ENCODE measurements at places on chromosomes 12 and 14.

DNA sequence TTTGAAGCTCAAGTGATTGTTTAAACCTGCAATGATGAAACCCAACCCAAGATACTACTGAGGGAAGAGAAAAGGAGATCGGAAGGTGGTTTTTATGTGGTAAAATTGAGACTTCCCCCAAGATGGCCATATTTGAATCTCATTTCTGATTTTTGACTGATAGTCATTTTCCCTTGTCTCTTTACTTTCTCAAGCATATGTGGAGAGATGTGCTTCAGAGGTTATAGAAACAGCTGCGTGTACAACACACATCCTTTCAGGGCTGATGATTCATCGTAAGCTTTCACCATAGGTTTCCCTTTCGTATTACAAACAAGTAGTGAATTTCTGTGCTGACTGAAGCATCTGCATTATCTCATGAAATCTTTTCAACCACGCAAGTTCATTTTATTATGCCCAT, 276.2 kb downstream of the EMP1 start:
- DNase-seq: no peak

- DNase-seq: no peak
Measured at GRCh38 chr12:32249777-32250176, 143.1 kb downstream of the BICD1 start.

DNA sequence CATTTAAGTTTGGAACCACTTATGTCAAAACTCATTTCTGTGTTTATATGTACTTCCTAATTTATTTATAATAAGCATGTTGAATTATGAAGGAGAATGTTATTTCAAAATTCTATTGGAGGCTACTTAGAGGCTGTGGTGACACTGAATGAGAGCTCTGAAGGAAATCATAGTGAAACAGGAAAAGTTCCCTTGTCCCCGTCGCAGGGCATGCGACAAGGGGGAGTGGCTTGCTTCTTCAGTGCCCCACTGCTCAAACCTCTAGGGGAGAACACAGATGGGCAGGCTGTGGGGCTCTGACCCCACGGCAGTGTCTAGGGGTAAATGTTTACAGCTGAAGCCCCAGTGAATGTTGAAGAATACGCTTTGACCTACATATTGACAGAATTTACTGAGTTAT, 261.9 kb downstream of the RAD51B start:
- DNase-seq: peak; percentile 44

- DNase-seq: peak; percentile 9
Measured at GRCh38 chr12:56081393-56082347, 1.7 kb downstream of the ERBB3 start.

DNA sequence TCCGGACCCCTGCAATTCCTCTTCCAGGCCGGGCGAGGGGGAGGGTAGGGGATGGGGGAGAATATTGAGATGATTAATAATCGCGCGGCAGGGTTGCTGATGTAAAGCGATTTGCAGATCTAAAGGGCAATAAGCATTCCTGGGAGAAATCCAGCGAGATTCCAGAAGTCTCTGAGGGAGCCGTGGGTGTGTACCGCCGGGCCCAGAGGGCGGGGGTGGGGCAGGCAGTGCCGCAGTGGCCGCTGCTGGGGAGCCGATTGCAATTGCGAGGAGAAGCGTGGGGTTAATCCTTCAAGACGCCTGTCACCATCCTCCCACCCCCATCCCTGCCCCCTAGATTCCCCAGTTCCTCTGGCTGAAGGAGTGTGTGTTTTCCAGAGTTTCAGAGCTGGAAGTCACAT, 16.4 kb downstream of the FOS start:
- peak; percentile 87 for DNase-seq

- no peak for DNase-seq
Measured at GRCh38 chr14:86847140-86847539, 1145.8 kb downstream of the GALC start.

- DNase-seq: no peak
Measured at GRCh38 chr12:62629413-62629812, 162.8 kb downstream of the MON2 start.

GRCh38 chr14:59210621-59211020, 22.2 kb downstream of the DAAM1 start:
- DNase-seq: no peak

- DNase-seq: peak; percentile 96
Measured at GRCh38 chr12:113358381-113359132, at the start of gene PLBD2. TSS of gene PLBD2 (plus strand) at chr12:113358587. CDS start at chr12:113358601, 14 bp downstream.

DNA sequence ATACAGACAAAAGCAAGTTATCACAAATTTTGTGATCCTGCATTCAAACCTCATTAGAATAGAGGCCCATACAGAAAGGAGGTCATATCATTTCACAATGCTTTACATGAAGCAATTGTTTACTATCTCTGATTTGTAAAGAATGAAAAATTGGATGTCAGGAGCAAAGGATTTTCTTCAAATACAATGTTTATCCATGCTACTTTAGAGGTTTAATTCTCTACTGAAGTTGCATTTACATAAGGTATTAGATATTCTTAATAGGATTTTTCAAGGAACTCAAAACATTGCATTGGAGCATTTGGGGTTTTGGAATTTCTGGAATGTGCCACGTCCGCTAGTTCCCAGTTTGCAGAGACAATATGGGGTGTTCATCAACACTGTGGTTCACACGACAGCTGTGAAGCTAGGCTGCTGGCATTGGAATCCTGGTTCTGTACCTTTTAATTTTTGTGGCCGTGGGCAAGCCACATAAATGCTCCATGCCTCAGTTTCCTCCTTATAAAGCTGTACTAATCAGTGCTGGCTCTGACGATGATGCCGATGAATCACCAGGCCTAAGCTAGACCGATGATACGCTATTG, 174.8 kb downstream of the APAF1 start:
- peak; percentile 42 for DNase-seq

DNA sequence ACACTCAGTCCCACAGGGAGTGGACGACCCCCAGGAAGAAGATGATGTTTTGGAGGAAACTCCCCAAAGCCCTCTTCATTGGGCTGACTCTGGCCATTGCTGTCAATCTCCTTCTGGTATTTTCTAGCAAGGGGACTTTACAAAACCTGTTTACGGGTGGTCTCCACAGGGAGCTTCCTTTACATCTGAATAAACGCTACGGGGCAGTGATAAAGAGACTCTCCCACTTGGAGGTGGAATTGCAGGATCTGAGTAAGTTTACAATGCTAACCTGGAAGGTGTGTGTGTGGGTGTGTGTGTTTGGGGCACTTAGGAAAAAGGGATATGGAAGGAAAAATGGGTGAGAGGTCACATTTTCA, 416 bp downstream of the GALNT8 start:
- DNase-seq: no peak

DNA sequence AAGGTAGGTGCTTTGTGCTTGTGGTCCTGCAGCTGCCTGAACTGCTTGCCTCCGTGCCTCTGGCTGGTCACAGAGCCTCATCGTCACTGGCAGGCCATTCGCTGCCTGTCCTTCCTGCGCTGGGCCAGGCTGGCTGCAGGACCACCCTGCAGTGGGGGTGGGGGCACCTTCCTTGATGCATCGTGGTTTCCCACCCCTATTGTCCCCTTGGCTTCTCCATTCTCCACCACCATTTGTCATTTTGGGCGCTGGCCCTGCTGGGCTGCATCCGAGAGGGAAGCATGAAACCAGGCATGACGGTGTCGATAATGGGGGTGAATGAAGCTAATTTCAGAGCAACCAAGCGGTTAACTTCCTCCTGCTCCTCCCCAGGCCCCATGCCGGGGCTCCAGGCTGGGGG, 127.7 kb downstream of the NRXN3 start:
- DNase-seq: no peak

GRCh38 chr12:52323416-52324152, 2.4 kb upstream of the KRT83 start:
- no peak for DNase-seq

- no peak for DNase-seq
Measured at GRCh38 chr12:29706311-29706710, 77.4 kb downstream of the TMTC1 start.

DNA sequence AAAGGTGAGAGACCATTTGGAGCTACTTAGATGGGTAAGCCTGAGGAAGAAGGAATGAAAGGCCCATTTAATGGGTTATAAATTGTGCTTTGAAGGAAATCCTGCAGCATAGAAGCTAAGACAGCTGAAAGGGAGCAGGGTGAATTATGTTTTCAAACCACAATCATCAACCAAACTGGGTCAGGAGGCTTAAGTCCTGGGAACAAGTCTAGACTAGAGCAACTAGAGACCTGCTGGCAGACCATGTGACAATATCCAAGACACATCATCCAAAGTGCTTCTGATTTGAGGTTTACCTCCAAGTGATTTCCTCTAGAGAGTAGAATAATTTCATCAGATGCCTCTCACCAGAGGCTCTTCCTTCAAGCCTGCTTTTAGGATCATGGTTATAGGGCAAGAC, 53.7 kb downstream of the MAP3K9 start:
- no peak for DNase-seq

DNA sequence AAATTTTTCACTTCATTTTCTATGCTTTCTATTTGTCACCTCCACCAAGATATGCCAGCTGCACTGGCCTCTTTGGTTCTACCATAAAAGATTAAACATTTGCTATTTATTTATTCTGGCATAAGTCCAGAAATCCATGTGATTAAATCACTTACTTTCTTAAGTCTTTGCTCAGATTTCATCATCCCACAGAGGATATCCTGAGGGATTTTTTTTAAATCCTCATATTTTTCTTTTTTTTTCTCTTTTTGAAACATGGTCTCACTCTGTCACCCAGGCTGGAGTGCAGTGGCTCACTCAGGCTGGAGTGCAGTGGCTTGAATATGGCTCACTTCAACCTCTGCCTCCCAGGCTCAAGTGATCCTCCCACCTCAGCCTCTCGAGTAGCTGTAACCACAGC, 645.4 kb upstream of the ATXN7L3B start:
- DNase-seq: no peak

- DNase-seq: no peak
Measured at GRCh38 chr14:69052181-69052601, 73.1 kb upstream of the ACTN1 start.

- no peak for DNase-seq
Measured at GRCh38 chr14:65703996-65704395, 291.5 kb downstream of the FUT8 start.

DNA sequence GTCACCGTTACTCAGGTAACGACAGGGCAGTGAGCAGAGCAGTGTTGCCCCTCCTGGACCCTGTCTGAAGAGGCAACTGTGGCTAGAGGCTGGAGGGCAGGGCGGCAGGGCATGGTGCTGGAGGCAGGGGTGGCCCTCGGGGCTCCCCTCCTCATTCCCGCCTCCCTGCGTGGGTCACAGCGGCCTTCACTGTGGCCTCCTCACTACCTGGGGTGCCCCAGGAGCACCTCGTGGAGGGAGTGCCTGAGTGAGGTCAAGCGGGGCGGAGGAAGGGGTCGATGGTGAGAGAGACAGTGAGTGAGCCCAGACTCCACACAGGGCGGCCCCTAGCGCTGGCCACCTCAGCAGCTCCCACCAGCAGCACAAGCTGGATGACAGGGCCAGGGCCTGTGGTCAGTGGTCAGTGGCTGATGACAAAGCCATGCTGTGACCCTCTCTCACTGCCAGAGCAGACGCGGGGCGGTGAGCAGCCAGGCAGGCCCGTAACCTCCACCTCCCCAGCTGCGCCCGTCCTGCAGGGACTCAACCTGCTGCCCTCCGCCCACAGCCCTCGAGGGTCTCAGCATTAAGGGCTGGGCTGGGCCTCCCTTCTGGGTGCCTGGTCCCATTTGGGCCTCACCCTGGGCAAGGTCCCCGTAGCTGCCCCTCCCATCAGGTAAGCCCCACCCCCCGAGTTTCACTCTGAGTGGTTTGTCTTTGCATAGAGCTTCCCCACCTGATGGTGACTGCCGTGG, 17.8 kb downstream of the GPR132 start:
- DNase-seq: no peak

DNA sequence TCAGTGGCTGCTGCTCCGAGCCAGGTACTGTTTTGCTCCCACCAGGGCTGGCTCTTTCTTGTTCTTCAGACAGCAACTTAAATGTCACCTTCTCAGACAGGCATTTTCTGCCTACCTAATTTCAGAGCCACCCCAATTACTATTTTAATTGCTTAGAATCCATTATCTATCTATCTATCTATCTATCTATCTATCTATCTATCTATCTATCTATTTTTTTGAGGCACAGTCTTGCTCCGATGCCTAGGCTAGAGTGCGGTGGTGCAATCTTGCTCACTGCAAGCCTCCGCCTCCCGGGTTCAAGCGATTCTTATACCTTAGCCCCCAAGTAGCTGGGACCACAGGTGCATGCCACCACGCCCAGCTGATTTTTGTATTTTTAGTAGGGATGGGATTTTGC, 58.5 kb downstream of the SPPL3 start:
- DNase-seq: no peak

DNA sequence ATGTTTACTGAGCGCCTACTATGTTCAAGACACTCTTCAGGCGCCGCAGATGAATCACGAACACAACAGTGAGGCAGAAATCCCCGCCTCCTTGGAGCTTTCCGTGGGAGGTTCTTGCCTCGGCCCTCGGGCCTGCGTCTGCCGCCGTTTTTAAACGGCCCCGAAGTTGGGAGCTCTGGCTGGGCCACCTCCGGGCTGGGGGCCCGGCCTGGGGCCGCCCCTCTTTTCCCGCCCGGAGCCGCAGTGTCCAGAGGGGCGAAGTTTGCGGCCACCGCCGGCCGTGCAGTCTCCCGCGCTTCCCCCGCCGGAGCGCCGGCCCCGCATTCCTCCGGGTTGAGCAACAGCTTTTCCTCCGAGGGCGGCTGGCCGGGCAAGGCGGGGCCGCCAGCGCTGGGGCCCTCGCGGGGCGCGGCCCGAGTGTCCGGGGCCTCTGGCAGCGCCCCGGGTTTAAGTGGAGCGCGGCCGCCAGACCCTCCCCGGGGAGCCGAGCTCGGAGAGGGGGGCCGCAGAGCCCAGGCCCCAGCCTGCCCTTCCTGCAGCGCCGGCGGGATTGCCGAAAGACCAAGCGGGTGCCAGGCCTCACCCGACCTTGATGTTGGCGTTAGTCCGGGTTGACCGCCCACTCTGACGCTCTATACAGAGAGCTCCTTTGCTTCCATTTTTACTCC, 18.7 kb upstream of the CTDSP2 start:
- DNase-seq: peak; percentile 95

GRCh38 chr14:102777711-102778337, 575 bp downstream of the TRAF3 start:
- no peak for DNase-seq

DNA sequence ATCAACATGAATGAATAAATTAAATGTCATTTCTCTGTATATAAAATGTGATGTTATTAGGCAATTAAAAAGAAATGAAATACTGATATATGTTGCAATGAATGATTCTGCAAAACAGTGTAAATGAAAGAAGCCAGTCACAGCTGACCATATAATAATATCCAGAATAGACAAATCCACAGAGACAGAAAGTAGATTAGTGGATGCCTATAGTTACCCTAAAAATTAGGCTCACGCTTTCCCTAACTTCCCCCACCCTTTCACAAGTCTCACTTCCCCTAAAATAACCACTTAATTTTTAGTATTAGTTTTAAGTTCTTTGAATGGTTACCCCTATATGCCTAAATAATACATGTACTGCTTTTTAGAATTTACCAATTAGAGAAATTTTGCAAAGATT, 348.9 kb upstream of the FAR2 start:
- no peak for DNase-seq

GRCh38 chr14:99248761-99249171, 23.2 kb downstream of the BCL11B start:
- DNase-seq: no peak

- DNase-seq: peak; percentile 93
Measured at GRCh38 chr12:77231501-77231918, 166.1 kb upstream of the E2F7 start.

- peak; percentile 81 for DNase-seq
Measured at GRCh38 chr12:51814311-51815088, 34.0 kb downstream of the FIGNL2 start.

Measured in lung (tissue), 17 donors.